ENCODE measurements at places on chromosomes 16 and 17.

- no peak for DNase-seq
These were observed 129.8 kb downstream of the ZNF423 start for GRCh38 chr16:49726155-49726554.

GRCh38 chr17:80117491-80118401, 16.4 kb downstream of the GAA start:
- DNase-seq: no peak

DNA sequence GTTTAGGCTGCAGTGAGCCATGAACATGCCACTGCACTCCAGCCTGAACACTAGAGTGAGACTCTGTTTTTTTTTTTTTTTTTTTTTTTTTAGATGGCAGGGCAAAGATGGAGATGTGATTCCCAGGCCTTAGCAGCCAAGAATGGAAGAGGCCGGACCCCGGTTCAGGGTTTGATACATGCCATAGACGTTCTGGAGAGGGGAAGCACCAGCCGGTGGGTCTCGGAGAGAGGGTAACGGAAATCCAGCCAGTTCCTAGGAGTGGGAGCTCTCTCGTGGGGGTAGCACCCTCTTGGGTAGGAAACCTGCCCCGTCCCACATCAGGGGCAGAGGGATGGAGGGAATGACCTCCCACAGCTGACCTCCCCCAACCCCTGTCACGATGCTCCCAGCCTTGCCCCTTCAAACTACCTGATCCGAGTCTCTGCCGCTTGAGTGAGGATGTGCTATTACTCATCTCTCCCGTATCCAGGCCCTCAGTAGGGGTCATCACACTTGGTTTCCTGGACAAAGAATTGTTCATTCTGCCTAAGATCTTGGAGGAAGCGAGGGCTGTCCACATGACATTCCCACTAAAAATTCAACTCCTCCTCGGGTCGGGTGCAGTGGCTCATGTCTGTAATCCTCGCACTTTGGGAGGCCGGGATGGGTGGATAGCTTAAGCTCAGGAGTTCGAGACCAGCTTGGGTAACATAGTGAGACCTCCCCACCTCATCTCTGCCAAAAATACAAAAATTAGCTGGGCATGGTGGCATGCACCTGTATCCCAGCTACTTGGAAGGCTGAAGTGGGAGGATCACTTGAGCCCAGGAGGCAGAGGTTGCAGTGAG, 47.3 kb downstream of the MIS12 start:
- DNase-seq: no peak

GRCh38 chr16:24819462-24820040, 26.2 kb upstream of the SLC5A11 start:
- DNase-seq: no peak

- DNase-seq: no peak
These were observed 19.6 kb downstream of the DNAH17 start for GRCh38 chr17:78557598-78558039.

DNA sequence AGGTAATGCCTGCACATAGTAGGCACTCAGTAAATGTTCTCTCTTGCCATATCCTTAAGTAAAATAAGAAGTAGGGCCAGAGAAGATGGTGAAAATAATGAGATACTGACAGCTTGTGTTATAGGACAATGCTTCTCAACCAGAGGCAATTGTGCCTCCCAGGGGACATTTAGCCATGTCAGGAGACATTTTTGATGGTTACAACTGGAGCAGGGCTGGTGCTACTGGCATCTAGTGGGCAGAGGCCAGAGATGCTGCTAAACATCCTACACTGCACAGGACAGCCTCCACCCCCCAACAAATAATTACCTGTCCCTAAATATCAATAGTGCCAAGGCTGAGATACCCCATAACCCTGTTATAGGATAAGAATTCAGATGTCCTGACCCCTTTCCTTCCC, 1.7 kb downstream of the RAD51D start:
- DNase-seq: no peak

GRCh38 chr16:89393738-89394406, 96.5 kb downstream of the ANKRD11 start:
- no peak for DNase-seq

- no peak for DNase-seq
These were observed 77.2 kb downstream of the BRIP1 start for GRCh38 chr17:61786088-61786487.

DNA sequence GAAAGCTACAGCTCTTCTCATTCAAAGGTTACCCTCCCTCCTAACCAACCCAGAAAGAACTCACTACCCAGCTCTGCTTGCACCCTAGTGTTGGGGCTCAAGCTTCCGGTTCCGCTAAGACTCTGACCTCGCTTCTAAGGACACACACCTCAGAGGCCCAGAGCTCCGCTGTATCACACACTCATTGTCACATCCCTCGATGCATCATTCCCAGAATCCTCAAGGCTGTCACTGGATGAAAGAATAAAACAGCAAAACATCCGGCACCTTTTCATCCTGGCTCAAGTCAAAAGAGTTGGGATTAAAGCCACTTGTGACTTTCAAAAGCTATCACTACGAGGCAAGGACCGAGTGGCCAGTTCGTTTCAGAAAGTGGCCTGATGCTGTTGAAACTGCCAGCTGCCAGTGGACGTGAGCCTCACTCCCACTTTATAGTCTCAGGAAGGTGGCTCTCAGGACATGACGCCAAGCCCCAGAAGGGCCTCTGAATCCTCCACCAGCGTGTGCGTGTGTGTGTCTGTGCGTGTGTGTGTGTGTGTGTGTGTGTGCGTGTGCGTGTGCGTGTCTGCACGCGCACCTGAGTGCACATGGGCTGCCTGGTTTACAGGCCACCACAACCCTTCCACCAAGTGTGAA, 29.0 kb downstream of the ZFHX3 start:
- DNase-seq: no peak

DNA sequence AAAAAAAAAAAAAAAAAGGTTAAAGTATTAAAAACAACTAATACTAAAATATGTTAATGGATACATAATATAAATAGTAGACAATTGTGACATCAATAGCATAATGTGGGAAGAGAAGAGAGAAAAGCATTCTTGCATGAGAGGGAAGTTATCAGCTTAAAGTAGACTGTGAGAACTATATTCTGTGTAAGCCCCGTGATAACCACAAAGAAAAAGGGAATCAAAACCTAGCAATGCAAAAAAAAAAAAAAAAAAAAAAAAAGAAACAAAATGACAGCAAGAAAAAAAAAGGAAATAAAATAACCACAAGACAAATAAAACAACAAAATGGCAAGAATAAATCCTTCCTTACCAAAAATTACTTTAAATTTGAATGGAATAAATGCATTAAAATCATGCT, 39.8 kb upstream of the MYLK3 start:
- DNase-seq: no peak

- no peak for DNase-seq
These were observed 62.0 kb upstream of the AMZ2 start for GRCh38 chr17:68185820-68186219.

- DNase-seq: no peak
These were observed 9.4 kb downstream of the TBX4 start for GRCh38 chr17:61461586-61461966.

- DNase-seq: peak; percentile 24
These were observed 16.6 kb downstream of the LDHD start for GRCh38 chr16:75099738-75100602.

- no peak for DNase-seq
These were observed 56.2 kb downstream of the ELAC2 start for GRCh38 chr17:12961655-12962054.

GRCh38 chr16:75053791-75054555, 55.1 kb downstream of the ZNRF1 start:
- no peak for DNase-seq

GRCh38 chr17:61647047-61647446, 56.0 kb upstream of the NACA2 start:
- DNase-seq: no peak

DNA sequence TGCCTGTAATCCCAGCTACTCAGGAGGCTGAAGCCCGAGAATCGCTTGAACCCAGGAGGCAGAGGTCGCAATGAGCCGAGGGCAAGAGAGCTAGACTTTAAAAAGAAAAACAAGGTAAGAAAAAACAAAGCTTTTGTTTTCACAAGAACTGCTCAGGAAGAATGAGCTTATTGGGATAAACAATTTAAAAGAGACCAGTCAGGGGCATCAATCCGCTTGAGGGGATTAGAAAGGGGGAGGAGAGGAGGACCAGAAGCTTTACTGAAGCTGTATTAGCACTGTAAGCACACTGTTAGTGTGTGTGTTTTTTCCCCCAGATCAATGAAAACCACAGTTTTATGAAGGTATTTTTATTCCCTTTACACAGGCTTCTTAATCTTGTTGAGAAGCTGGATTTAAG, 8.8 kb downstream of the TMEM170A start:
- DNase-seq: no peak

GRCh38 chr16:24972608-24973220, 42.5 kb downstream of the ARHGAP17 start:
- DNase-seq: no peak

- DNase-seq: no peak
These were observed 20.4 kb upstream of the TMEM98 start for GRCh38 chr17:32907583-32907982.

DNA sequence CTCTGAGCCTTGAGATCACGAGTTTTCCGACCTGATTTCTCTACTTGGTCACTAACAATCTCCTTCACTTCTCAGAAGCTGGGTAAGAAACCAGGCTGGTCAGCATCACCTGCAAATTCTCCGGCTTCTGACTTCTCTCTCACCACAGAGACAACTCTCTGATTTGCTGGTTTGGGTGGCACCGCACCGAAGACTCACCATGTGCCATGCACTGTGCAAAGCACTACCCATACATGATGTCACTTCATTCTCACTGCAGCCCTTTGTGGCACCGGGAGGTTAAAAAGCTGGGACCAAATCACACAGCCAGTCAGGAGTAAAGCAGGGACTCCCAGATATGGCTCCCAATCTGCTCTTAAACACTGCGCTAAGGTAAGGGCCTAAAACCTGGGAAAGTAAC, 647 bp downstream of the VAC14 start:
- no peak for DNase-seq

DNA sequence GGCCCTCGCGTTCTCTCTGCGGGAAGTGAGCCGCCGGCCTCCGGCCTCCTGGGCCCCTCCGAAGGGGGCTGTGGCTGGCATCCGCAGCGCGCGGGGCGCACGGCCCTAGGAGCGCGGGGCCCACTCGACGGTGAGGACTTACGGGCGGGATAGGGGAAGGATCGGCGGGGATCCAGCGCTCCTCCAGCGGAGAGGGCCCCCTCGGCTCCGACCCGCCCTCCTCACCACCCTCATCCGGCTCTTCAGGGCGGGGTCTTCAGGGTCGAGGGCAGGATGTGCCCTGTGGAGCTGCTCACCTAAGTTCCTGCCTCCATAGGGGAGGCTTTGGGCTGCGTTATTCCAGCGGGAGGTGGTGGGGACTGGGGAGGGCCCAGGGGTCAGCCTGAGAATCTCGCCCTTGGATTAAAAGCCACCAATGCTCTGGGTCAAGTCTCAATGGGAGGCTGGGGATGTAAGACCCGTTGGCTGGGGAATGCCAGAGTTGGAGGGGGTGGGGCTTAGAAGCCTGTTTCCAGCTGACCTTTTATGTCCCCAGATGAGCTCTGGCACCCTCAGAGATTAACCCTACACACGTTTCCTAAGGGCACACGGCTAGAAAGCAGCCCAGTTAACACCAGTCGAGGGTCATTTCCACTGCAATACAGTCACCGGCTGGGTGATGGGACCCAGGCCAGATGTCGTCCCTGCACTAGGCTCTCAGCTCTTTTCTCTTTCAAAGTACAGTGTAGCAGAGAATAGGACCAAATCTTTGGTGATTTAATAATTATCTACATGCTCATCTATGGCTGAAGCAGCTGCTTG, 13.4 kb downstream of the TBX2 start:
- DNase-seq: no peak

- no peak for DNase-seq
These were observed 29.0 kb downstream of the RBBP6 start for GRCh38 chr16:24568392-24568791.

DNA sequence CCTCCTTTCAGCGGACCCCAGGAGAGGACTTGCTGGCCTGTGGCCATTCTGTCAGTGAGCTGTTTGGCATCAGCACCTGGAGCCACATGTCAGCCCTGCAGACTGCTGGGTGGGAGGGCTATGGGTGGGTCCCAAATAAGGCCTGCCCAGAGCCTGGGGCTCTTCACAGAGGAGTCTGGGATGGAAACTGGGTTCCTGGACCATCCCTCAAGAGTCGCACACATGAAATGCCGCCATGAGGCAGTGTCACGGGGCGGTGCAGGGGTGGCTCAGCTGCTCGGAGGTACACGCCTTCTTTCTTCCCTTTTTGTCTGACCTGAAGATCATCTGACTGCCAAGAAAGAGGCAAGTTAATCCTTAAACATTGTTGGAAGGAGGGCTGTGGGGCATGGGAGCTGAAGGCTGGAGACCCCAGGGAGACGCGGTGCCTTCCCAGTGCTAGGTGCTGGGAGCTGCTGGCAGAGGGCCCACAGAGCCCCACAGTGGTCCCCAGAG, 14.8 kb downstream of the MPRIP start:
- no peak for DNase-seq

DNA sequence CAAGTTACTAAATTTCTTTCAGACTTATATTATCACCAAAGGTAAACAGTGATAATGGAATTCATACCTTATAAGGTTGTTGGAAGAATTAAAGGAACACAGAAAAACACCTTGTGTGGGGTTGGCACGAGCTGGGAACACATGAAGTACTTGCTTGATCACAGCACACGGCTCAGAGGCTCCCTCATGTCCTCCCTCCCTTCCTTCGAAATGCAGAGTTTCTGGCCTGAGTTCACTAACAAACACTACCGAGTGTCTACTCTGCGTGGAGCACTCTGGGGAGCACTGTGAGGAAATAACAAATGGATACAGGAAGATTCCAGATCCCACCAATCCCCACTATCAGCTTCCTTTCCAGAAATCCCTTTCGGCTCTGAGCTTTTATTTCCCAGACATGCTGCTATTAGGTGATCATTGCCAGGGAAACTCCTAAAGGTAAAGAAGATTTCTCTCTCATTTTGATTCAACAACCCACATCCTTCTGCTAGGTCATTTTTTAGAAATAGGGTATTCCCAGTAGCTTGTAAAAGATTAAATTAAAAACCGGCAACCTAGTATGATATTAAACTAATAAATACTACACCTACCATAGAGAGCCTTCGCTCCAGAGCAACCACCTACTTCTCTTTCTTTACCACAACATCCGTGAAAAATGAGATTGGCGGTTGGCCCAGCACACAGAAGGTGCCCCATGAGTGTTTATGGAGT, 6.1 kb upstream of the HNF1B start:
- no peak for DNase-seq

- DNase-seq: peak; percentile 35
These were observed 73.5 kb downstream of the CYTH1 start for GRCh38 chr17:78708510-78708973.

DNA sequence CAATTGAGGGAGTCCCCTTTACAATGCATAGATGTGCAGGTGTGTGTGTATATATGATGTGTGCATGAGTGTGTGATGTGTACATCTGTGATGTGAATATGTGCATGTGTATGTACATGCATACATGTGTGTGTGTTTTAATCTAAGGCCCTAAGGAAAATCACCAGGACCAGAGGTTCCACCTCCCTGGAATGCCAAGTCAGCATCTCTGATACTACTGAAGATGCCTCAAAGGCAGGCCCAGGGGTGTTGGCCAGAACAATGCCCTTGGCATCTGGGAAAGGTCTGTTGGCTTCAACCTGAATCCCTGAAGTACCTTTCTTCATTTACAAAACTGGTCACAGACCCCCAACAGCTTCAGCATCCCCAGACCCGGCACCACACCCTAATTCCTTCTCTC, 129.5 kb downstream of the CDYL2 start:
- no peak for DNase-seq

- no peak for DNase-seq
These were observed 208.5 kb downstream of the TMEM114 start for GRCh38 chr16:8381814-8382213.

Measured in activated T-helper 9 cell treated with anti-CD3 and anti-CD28 coated beads, Interleukin-2, amount 50 U/mL, for 16 hours (primary cell).